Fibroblast of lung (primary cell): ENCODE measurements at places on chromosomes 1 and 21. TPM values are rescaled to one million over a fixed set of nuclear protein-coding genes. Genes with fewer than 3 reads are reported as not detected.

Gene OR10J1
- not detected in 2 replicates for total RNA-seq

Gene ELF3
- 0.17 TPM in 1 of 2 replicates, not detected in the other for total RNA-seq

Gene LRRIQ3
- 1.0 and 1.3 TPM in 2 replicates for total RNA-seq

Gene WNT3A
- not detected in 2 replicates for total RNA-seq

- DNase-seq: no peak
Observed at GRCh38 chr1:228980232-228980937, 245.1 kb downstream of the RHOU start.

- no peak for DNase-seq
Observed at GRCh38 chr1:219687779-219688178, 74.9 kb upstream of the ZC3H11B start.

- DNase-seq: no peak
Observed at GRCh38 chr1:222286011-222286410, 261.9 kb downstream of the HHIPL2 start.
